ENCODE measurements at places on chromosomes 1 and 21. TPM values are rescaled to one million over a fixed set of nuclear protein-coding genes. Genes with fewer than 3 reads are reported as not detected.

RGS8 gene
- total RNA-seq = not detected

GBP5 gene
- total RNA-seq = not detected

CCDC181 gene
- 4.8 TPM for total RNA-seq

CELA3A gene
- not detected for total RNA-seq

CTPS1 gene
- 59.8 TPM for total RNA-seq

OR2L8 gene
- total RNA-seq = not detected

- DNase-seq = no peak
Measured at GRCh38 chr1:82695443-82695842, 894.7 kb downstream of the ADGRL2 start.

DNA sequence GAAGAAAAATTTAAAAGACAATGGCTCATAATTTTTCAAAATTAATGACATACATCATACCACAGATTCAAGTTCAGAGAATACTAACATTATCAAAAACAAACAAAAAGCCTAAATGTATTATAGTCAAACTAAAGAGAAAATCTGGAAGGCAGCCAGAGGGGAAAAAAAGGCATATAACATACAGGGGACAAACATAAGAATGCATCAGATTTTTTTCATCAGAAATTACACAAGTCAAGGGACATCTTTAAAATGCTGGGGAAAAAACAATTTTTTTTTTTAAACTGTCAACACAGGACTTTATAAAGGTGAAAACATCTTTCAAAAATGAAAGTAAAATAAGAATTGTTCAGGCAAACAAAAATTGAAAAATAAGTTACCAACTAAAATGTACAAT lies 478.4 kb upstream of the PLXNA2 start:
- no peak for DNase-seq

DNA sequence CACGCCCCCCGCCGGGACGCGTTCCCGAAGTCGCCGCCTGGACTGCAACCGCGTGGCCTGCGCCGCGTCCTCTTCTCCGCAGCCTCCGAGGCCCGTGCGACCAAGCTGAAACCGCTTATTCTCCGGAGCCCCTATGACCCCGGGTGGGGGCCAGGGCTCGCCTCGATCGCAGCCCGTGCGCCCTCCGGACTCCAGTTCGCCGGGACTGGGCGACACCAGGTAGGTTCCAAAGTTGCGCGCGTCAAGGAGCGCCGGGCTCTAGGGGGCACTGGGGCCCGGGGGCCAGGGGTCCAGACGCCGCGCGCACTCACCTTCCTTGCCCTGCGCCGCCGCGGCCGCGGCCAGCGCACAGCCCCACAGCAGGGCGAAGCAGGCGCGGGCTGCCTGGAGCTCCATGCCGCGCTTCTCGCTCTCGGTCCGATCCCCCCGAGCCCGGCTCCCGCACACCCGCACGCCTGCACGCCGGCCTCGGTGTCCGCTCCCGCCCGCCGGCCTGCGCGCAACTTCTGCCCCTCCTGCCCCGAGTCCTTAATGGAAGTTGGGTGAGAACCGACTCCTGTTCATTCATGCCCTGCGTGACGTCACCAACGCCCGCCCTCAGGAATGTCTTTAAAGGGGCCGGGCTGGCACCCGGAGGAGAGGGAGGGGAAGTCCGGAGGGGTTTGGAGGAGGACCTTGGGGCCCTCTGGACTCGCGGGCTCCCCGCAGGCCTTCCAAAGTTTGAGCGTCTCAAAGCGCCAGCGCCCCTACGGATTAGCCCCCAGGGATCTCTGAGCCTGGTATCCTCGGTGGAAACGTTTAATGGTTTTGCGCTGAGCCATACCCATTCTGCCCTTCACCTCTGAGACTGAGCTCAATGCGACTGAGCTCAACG lies at the start of gene EPHA2:
TSS of gene EPHA2 (minus strand) at position 533 of the 874 bp plus-strand sequence. CDS start at position 396, 137 bp downstream.
- no peak for DNase-seq

DNA sequence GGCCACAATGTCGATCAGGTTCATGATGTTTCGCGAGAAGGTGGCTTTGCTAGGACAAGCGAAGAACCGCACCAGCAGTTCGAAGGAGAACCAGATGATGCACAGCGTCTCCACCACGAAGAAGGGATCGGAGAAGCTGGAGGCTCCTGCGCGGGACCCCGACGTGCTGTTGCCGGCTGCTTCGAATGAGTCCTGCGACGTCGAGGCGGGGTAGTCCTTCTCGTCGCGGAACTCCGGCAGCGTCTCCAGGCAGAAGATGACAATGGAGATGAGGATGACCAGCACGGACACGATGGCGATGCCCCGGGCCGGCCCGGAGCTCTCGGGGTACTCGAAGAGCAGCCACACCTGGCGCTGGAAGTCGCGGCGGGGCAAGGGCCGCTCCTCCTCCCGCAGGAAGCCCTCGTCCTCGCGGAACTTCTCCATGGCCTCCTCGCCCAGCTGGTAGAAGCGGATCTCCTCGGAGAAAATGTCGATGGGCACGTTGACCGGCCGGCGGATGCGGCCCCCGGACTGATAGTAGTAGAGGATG lies 869 bp downstream of the KCNA3 start:
- DNase-seq = no peak

- DNase-seq = no peak
Measured at GRCh38 chr1:212853658-212854057, 4.4 kb upstream of the FLVCR1 start.

- no peak for DNase-seq
Measured at GRCh38 chr1:19416921-19417470, 68.3 kb downstream of the CAPZB start.

DNA sequence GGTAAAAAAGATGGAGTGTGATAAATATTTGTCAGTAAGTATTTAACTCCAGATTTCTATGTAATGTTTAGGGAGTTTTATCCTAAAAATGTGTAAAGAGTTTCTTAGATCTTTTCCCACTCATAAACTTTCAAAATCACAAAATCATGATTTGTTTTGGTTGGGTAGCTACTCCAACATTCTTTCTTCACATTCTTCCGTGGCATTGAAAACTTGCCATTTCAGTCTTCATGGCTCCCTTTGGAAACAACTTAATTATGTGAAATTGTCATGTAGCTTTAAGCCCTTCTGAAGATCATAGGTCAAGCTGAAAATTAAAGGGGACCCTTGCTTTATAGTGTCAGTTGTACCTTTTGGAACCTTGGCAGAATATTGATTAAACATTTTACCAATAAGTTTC lies 73.2 kb downstream of the ADGRL2 start:
- no peak for DNase-seq

- no peak for DNase-seq
Measured at GRCh38 chr1:25641931-25642573, 25.5 kb downstream of the MAN1C1 start.

- DNase-seq = peak; percentile 55
Measured at GRCh38 chr21:44303490-44303981, 3.7 kb downstream of the PFKL start.

DNA sequence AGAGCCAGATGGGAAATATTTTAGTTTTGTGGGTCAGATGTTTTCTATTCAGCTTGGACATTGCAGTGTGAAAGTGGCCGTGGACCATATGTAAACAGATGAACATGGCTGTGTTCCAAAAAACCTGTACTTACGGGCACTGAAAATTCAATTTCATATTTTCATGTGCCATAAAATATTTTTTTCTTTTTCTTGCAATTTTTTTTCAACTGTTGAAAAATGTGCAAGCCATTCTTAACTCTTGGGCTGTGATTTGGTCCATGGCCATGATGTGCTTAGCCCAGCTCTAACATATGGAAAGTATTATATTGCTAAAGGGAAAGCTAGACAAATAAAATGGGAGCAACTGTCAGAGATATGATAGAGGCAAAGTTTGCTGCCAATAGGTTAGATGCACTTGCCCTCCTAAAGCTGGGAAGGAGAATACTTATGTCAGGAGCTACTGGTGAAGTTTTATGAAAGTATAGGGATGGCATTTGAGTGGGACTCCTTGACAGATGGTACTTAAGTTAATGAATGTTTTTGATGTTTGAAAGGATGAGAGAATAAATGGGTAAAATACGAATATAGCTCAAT lies 240.3 kb downstream of the RYR2 start:
- no peak for DNase-seq

GRCh38 chr1:173410133-173410793 lies 66.9 kb upstream of the PRDX6 start:
- DNase-seq = no peak
